Amygdala (tissue), 56 donors: ENCODE measurements at places on chromosomes 3 and 15.

DNA sequence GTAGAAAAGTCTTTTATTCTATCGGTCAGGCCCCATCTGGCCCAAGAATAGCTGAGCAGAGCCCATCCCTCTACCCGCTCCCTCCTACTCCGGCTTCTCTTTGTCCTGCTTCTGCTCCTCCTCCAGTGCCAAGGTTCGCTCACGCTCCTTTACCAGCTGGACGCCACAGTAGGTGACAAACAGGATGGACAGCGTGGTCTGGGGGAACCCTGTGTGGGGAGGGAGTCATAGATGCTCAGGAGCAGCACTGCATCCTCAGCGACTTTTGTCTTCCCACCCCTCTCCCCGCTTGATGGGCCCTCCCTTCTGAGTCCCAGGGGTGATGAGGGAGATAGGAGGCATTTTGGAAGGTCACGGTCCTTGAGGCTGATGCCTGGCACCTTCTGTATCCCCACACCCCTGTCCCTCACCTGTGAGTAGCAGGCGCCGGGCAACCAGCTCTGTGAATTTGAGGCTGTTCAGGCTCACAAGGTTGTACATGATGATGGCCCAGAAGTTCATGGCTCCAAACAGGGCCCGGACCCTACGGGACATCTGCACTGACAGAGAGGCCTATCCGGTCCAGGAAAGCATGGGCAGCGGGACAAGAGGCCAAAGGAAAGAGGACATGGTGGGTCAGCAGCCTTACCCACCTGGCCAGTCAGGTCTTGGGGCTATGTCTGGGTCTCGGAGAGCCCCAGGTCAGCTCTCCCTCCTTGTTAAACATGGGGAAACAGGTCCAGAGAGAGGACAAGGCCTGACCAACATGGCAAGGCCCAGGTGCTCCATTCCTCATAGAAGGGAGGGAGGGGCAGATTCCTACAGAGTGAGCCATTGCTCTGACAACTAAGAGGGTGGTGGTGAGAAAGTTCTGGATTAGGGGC, 7.6 kb downstream of the KLHL40 start:
- no peak for DNase-seq

DNA sequence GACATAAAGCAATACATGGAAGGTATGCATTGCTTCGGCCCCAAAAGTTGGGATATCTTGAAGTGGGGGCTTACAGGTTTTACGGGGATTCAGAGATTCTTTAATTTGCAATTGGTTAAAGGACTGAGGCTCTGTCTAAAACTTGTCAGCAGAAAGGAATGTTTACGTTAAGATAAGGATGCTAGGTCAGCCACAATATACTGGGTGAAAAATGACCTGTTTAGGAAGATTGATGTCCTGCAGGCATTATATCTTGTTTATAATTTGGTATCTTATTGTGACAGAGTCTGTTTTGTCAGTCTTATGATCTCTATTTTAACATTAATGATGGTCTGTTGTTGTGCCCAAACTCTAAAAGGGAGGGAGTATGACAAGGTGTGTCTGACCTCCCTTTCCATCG, 15.3 kb upstream of the CCNDBP1 start:
- no peak for DNase-seq

- DNase-seq = no peak
These were observed 31.3 kb downstream of the TLE3 start for GRCh38 chr15:70066447-70066846.

DNA sequence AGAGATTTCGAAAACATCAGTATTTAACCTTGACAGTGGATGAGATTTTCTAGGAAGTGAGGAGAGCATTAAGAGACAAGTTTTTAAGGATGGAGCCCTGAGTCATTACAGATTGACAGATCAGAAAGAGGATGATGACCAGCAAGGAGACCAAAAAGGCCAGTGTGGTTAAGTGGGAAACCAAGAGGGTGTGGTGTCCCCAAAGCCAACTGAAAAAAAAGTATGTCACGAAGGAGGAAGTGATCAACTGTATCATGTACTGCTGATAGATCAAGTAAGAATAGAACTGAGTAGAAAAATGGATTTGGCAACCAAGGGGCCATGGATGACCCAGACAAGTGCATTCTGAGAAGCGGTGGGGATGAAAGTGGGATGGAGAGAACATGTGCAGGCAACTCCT, 491.8 kb downstream of the FHIT start:
- no peak for DNase-seq

- DNase-seq = no peak
These were observed 154.3 kb downstream of the TMEM108 start for GRCh38 chr3:133192363-133192945.

DNA sequence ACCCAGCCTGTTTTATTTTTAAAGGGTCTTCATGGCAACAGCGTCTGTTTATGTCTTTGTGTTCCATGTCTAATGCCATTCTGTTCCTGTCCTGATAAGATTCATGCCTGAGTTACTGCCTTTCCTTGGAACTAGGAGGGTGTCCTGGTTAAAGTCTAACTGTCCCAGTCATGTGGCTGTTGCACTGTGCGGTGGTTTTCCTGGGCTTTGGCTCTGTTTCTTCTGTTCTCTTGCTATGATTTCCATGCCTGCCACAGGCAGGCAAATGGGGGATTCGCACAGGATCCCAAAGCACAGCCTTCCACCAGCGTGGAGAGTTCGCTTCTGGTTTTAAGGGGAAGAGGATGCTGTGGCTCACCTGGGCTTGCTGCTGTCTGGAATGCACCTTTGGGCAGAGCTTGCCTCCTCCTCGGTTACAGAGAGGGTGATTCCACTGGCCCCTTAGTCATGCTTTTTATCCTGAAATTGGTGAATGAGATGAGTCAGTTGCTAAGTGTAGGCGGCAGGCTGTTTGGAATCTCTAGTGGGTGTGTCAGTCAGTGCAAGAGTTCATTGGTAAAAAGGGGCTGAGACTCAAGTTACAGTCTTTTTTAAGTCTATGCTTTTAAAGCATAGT, 86.8 kb downstream of the CCK start:
- no peak for DNase-seq

DNA sequence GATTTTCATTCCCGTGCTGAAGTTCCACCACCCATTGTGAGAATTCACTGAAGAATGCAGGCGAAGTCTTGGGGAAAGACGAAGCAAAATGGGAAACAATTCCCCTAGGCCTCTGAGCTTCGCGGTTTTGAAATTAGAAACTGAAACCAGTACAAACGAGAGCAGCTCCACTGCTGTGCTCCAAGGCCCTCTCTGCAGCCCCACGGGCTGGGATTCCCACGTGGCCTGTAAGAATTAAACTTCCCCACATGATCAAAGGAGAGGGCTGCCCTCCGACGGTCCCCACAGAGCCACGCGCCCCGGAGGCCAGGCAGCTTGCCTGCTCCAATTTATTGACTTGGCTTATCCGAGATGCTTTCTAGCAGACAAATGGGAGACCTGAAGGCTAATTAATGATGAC, 144.0 kb downstream of the GREM1 start:
- peak; percentile 37 for DNase-seq

GRCh38 chr3:121758727-121759450, 9.3 kb upstream of the GOLGB1 start:
- DNase-seq = no peak

DNA sequence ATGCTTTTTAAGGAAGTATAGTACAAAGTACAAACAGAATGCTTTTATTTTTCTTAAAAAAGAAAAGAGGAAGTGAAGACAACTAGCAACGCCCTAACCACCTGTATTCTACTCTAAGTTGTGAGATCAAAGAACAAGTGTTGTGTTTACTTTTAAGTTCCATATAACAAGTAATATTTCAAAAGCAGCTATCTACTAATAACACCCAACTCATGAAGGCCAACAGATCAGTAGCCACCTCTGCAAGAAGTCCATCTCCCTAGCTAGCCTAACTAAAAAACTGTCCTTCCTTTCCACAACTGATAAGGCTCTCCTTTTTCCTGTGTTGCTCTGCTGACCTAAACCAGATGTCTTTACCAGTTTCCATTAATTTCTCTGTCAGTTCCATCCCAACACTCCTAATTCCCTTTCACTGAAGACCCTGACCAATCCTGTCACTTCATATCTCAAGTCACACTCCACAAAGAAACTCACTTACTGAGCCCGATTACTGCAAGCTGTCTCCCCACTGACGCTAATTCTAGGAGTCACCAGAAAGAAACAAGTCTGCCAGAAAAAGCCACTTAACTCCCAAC, 26.9 kb downstream of the PHC3 start:
- DNase-seq = no peak

GRCh38 chr3:45988804-45989203, 6.8 kb downstream of the FYCO1 start:
- DNase-seq = no peak
